ENCODE measurements at places on chromosomes 3 and 15.
A peak's percentile ranks its signal among the peaks of the same experiment; 100 is the strongest.

DNA sequence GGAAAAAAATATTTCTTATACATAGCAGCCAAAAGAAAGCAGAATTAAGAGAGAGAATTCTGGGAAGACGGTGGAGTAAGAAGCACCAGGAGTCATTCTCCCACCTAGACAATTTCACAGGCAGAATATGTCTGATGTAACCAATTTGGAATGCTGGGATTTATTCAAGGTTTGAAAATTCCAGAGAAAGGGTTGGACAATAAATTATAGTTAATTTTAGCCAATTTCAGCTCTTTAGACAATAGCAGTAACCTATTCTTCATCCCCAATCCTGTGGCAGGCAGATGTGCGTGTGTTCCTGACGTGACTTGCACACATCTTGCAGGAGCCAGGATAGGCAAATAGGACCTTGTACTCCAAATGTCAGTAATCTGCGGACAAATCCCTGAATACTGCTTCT, 541.0 kb upstream of the NAALADL2 start:
- no peak for DNase-seq

GRCh38 chr3:12944849-12945248, 103.5 kb upstream of the RPL32 start:
- no peak for DNase-seq

GRCh38 chr15:39685999-39686613, 96.5 kb downstream of the FSIP1 start:
- DNase-seq = peak; percentile 2

- DNase-seq = no peak
Observed at GRCh38 chr3:105385819-105386508, 19.3 kb downstream of the ALCAM start.

GRCh38 chr15:70817266-70817665, 36.7 kb downstream of the LARP6 start:
- no peak for DNase-seq

DNA sequence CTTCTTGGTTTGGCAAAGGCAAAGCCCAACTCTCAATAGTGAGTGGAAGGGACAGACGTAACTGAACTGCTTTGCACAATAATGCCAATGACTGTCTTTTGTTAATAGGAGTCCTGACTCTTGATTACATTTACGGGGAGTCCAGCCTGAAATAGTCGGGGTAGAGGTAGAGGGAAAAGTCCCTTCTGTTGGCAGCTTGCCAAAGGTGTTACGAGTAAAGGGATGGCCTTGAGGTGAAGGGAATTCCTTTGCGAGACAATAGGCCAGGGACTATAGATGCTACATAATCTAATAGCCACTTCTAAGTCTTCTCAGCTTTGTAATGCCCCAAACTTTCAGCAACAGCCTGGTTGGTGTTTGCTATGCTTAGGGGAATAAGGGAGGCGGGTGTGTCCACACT, 2.2 kb upstream of the SENP2 start:
- DNase-seq = no peak

- no peak for DNase-seq
Observed at GRCh38 chr3:73018790-73019441, 22.3 kb downstream of the PPP4R2 start.

DNA sequence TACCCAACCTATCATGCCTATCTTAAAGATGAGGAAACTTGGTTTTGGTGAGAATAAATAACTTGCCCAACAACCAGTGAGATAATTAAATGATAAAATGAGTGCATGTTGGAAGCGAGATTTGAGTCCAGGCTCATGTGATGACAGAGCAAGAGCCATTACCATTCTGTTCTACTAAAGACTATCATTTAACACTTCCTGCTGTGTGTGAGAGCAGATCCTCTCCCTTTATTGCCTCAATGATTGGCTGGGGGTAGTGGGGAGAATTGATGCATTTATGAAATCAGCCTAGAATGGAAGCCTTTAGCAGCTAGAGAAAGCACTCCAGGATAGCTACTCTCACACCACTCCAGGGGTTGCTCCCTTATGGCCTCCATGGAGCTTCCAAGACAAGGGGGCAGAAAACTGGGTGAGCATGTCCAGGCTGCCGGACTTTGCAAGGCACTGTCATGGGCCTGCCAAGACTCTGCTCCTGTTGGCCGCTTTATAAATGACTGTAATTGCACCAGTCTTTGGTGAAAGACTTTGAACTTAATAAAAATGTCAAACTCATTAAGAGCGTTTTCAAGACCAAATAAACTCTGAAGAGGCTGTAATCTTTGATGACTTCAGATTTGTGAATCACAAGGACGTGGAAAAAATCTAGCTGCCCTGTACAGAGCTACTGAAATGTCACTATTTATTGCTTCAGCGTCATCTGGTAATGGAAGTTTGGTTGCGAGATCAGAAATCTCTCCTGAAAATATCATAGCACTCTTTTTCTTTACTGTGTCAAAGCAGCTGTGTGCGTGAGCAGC, 209.1 kb upstream of the NR2E3 start:
- DNase-seq = no peak

DNA sequence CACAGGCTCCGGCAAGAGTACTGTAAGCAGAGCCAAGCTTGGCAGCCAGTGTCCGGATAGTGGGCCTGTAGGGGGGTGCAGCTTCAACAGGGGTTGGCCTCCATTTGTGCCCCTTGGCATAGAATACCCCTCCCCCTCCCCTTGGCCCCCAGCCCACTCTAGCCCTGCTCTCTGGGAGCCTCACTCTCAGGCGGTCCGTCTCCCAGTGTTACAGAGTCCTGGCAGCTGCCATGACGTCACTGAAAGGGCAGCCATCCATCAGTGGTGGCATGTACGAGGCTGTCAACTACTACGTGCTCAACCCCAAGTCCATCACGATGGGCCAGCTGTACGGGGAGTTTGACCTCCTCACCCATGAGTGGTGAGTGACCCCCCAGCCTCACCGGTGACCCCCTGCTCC, 50.4 kb downstream of the DNAH1 start:
- no peak for DNase-seq

DNA sequence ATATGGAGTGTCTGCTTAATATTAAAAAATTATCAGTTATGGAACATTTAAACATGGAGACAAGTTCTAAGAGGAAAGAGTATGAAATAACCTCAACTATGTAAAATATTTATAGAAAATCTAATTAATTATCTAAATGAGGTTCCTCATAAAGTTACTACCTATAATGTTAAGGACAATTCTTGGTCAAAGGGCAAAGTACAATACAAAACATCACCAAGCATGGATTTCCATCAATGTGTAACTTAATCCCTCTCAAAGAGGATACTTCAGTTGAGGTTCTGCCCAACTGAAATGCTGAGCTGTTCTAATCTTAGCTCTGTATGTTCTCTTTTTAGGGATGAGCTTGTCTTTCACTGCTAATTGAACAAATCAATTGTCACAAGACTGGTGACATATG, 56.0 kb upstream of the CHRM5 start:
- DNase-seq = no peak

DNA sequence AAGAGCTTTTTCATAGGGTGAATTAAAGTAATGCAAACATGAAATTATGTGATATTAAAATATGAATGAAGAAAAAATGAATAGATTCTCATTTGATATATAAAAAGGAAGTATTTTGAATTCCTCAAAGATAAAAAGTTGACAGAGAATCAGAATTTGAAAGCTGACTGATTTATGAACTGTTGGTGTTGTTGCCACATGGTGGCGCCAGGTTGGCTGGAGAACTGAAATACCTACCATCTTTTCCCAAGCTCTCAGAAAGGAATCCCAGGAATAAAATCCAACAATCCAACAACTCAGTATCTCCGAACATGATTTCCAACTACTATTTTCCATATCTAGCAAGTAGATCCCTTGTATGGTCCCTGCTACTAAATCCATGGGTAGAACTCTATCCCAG, 3.1 kb downstream of the MYRIP start:
- DNase-seq = peak; percentile 23

DNA sequence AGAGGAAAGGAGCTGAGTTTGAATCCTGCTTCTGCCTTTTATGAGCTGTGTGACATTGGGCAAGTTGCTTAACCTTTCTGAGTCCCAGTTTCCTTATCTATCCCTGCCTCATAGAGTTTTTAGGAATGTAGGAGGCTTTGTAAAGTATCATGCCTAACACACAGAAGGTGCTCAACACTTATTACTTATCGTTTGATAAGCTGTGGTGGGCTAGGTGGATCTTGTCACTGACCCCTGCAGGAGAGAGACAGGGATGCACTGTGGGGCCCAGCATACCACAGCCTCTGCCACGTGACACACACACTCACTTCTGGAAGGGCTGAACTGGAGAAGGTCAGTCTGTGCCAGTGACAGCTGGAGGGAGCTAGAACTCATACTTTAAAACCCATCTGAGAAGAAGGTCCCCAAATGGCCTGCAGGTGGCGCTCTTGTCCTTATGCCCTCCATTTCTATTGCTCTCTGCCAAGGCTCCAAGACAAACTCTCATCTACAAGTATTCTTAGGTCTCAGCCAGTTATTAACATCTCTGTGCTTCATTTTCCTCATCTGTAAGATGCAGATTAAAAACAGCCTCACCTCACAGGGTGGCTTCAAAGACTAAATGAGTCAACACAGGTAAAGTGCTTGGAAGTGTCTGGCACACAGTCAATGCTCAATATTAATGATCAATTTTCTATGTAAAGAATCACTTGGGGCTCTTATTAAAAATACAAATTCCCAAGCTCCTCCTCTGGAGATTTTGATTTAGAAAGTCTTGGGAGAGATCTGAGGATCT, 57.5 kb upstream of the HACD2 start:
- DNase-seq = peak; percentile 79

- no peak for DNase-seq
Observed at GRCh38 chr3:144148356-144148755, 176.7 kb downstream of the DIPK2A start.

DNA sequence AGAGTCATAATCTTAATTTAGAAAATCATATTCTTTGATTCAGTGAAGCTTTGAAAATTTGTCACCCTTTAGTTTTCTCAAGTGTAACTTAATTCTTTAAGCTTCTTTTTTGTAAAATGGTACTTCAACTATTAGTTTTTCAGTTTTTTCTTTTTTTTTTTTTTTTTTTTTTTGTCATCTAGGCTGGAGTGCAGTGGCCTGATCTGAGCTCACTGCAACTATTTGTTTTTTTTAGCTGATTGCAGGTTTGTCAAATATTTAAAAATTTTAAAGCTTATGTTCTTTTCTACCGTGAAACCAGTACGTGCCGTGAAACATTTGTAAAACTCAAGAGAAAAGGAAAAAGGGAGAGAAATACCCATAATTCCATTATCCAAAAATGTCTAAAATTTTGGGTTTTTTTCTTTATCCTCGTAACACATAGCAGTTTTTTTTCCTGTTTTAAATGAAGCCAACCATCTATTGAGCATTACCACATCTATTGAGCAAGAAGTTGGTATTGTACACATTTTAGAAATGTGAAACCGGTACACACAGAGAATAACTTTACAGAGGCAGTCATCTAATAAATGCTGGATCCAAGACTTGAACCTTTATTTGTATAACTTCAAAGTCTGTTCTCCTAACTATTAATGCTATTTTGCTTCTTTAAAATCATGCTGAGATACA, 25.7 kb downstream of the ECT2 start:
- no peak for DNase-seq

DNA sequence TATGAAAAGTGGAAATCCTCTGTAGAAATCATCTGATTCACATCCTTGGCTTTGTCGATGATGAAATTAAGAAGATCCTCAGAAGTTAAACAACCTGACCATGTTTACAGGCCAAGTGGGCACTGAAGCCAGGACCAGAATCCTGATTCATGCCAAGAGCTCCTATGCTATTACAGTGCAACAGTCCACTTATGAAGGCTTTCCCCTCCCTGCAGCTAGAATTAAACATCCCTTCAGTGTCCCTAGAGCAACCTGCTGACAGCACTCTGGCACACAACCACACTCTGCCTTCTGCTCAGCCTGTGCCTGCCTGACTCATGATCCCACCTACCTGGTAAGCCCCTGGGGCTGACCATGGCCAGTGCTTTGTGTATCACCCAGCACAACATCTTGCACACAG, 33.8 kb downstream of the TXNRD3 start:
- DNase-seq = no peak
